Activated CD4-positive, alpha-beta T cell treated with anti-CD3 and anti-CD28 coated beads, Interleukin-2, amount 10 ng/mL, durations not matched to agents 7 days and 5 days (primary cell): ENCODE measurements at places on chromosomes 4 and X. TPM values are rescaled to one million over a fixed set of nuclear protein-coding genes. Genes with fewer than 3 reads are reported as not detected.

DNA sequence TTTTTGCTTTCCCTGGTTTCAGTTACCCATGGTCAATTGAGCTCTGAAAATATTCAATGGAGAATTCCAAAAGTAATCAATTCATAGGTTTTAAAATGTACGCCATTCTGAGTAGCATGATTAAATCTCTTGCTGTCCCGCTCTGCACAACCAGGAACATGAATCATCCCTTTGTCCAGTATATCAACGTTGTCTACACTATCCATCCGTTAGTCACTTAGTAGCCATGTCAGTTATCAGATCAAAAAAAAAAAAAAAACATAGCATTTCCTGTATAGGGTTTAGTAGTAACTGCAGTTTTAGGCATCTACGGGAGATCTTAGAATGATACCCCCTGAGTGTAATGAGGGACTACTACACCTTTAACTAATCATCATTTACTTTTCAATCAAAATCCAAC is 15.1 kb downstream of the LAMP2 start:
- DNase-seq: no peak

- no peak for DNase-seq
These were observed 12.8 kb upstream of the TMEM131L start for GRCh38 chr4:153453402-153453801.

- no peak for DNase-seq
These were observed 103.5 kb downstream of the GPR143 start for GRCh38 chrX:9662148-9662547.

DNA sequence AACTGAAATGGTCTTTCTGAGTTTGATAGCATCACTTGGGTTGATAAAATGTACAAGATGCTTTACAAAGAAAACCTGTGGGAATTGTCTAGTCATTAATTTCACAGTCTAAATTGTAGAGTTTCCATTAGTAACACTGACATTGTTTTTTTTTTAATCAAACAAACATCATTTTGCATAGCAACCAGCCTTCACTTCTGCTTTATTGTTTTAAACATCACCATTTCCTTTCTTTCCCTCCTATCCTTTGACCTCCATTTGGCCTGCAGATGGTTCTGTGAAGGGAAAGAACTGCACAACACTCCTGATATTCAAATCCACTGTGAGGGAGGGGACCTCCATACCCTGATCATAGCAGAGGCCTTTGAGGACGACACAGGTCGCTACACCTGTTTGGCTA is 171.1 kb downstream of the PALLD start:
- no peak for DNase-seq

- DNase-seq: no peak
These were observed 62.1 kb upstream of the SCOC start for GRCh38 chr4:140311257-140311835.

- DNase-seq: no peak
These were observed 17.3 kb downstream of the CPZ start for GRCh38 chr4:8609824-8610350.

DNA sequence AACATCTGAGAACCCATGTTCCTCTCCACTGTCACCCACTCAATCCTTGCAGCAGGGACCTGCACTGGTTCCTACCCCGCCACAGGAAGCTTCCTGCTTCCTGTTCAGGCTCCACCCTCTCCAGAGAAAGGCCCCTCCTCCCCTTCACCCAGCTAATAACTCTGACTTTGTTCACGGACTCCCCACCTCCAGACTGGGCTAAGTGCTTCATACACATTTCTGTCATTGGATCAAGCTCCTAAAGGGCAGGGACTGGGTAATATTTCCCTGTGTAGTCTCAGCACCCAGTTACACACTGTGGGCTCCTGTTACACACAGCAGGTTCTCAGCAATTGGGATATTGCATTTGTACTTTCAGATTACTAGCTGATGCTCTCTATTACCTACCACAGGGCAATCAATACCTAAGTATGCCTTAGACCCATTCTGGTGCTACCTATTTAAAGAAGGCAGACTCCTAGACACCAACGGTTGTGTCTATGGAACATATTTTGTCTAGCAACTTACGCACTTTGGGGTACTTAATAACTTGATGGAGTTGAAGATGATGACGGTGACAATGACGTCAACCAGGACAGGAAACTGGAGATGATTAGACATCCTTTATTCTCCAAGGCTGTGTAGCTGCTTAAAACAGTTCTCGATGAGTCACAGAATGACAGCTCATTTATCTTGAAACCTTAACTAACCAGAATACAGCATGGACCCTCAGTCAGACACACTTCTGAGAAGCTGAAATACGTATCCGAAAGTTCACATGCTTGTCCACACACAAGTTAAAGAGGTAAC is 58.1 kb downstream of the MAML3 start:
- peak; percentile 67 for DNase-seq

DNA sequence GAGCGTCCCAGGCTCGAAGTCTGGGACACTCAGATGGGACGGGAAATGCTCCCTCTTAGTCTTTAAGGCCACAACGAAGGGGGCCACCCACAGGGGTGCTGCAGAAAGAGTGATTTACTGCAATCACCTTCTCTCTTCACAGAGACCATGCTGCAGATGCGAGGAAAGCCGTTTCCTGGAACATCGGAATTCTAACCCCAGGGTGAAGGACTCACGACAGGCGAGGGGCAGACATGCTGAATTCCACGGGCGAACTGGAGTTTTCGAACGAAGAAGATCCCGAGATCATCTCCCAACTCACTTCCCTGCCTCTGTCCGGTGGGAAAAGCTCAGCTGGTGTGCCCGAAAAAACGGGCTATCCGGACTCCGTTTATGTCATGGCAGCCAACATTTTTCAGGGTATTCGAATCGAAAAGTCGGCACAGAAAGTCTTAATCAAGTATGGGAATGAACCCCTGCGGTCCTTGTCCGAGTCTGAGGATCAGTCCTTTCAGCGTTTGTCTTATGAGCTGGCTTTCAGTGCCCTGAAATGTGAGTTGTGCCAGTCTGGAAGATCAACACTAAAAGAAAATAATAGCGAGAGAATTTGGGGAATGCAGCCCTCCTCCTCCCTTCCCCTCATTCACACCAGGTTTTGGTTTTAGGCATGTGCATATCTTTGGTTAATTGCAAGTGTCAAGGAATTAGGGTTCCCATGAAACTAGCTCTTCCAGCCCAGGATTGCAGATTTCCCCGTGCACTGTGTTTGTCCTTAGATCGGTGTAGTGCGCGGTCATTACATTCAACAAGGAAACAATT is 905 bp downstream of the NSUN7 start:
- no peak for DNase-seq

DNA sequence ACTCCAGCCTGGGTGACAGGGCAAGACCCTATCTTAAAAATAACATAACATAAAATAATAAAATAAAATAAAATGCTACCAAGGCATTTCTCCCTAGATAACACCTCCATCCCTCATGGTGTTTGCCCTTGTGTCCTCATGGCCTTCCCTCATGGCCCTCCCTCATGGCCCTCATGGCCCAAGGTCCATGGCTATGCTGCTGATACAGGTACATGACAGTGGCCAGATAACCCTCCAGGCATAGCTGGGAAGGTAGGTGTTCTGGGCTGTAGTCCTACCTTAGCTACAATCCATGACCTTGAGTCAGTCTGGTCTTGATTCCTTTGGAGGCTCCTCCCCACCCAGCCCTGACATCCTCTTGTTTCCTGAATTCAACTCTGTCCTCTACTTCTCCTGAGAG is 75.2 kb downstream of the PJA1 start:
- no peak for DNase-seq

GRCh38 chr4:102390438-102390837 is 45.2 kb upstream of the SLC39A8 start:
- no peak for DNase-seq

GRCh38 chr4:69092190-69092589 is 4.1 kb upstream of the UGT2B7 start:
- DNase-seq: no peak

- DNase-seq: peak; percentile 40
These were observed 13.3 kb downstream of the OFD1 start for GRCh38 chrX:13747836-13748235.

GRCh38 chr4:24764345-24764744 is 31.0 kb upstream of the SOD3 start:
- DNase-seq: no peak

- no peak for DNase-seq
These were observed 28.2 kb downstream of the IL13RA1 start for GRCh38 chrX:118755633-118756032.

DNA sequence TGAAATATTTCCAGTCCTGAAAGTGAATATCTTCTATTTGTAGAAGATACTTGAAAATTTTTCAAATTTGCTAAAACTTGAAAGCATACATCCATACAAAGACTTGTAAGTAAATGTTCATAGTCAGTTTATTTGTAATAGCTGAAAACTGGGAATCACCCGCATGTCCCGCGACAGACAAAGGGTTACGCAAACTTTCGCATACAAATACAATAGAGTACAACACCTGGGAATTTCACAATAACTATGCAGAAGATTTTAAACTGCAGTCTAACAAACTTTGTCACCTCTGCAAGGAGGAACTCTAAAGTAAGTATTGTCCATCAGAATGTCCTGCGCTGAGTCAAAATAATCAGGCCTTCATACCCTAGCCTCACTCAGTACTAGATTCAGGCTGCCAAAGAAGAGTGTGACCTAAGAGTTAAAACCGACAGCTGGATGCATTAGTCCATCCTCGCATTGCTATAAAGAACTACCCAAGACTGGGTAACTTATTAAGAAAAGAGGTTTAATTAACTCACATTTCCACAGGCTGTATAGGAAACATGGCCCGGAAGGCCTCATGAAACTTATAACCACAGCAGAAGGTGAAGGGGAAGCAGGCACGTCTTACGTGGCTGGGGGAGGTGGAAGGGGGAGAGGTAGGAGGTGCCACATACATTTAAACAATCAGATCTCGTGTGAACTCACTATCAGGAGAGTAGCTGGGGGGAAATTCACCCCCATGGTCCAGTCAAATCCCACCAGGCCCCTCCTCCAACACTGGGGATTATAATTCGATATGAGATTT is 60.4 kb downstream of the MMRN1 start:
- DNase-seq: no peak

- DNase-seq: no peak
These were observed 187.8 kb downstream of the MID1IP1 start for GRCh38 chrX:38989076-38989475.

DNA sequence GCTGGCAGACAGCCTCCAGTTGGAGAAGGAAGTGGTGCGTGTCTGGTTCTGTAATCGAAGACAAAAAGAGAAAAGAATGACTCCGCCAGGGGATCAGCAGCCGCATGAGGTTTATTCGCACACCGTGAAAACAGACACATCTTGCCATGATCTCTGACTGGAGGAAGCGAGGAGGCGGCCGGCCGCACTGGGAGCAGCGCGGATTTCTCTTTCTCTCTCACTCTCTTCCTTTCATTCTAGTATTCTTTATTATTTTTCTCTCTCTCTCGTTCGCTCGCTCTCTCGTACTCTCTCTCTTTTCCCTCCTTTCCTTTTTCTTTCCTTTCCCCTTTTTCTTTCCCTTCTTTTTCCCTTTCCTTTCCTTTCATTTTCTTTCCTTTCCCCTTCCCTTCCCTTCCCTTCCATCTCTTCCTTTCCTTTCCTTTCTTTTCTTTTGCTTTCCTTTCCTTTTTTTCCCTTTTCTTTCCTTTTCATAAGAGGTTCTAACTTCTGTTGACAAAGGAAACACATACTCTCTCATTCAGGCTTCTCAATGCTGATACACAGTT is 1.2 kb downstream of the POU3F4 start:
- DNase-seq: no peak

- DNase-seq: no peak
These were observed 20.0 kb downstream of the FAM53A start for GRCh38 chr4:1664141-1664540.

DNA sequence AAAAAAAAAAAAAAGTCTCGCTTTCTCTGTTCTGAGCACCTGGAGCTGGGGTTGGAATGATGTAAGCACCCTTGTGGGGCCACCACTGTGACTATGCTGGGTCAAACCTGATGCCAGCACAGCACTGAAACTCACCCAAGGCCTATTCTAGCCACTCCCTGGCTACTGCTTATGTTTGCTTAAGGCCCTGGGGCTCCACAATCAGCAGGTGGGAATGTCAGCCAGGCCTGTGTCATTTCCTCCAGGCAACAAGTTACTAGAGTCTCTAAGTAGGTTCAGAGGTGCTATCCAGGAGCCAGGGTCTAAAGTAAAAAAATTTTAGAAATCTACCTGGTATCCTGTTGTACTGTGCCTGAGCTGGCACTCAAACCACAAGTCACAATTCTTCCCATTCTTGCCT is 1306.8 kb downstream of the STIM2 start:
- no peak for DNase-seq

GRCh38 chrX:102765809-102766208 is 45.3 kb downstream of the GPRASP3 start:
- DNase-seq: no peak

MXRA5 gene
- not detected for total RNA-seq

- no peak for DNase-seq
These were observed 328.0 kb downstream of the RAPGEF2 start for GRCh38 chr4:159430896-159431295.

GRCh38 chrX:9644335-9644734 is 121.3 kb downstream of the GPR143 start:
- DNase-seq: peak; percentile 57

GLRA2 gene
- not detected for total RNA-seq

GRCh38 chr4:112519689-112520597 is 4.0 kb upstream of the NEUROG2 start:
- no peak for DNase-seq

- no peak for DNase-seq
These were observed 52.3 kb downstream of the LGI2 start for GRCh38 chr4:24978291-24979075.

GRCh38 chrX:154511761-154512160 is 4.3 kb downstream of the FAM3A start:
- DNase-seq: no peak

- no peak for DNase-seq
These were observed 665 bp downstream of the PSMD10 start for GRCh38 chrX:108090491-108091263.

DNA sequence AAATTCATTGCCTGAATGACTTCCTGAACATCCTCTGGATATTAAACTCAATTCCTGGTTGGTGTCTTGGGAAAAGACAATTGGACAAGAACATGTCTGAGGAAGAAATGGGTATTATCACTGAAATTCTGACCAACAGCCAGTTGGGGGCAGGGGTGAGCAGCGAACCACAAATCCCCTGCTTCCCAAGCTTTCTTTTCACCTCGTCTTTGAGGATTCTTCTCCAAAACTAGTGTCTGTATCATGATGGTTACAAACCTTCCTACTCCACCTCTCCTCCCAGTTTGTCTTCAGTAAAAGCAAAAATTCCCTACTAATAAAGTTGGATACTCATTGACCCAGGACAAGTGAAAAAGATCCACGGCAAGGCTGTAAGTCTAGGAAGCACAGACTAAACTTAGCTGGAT is 48.3 kb upstream of the WDR1 start:
- DNase-seq: no peak

DNA sequence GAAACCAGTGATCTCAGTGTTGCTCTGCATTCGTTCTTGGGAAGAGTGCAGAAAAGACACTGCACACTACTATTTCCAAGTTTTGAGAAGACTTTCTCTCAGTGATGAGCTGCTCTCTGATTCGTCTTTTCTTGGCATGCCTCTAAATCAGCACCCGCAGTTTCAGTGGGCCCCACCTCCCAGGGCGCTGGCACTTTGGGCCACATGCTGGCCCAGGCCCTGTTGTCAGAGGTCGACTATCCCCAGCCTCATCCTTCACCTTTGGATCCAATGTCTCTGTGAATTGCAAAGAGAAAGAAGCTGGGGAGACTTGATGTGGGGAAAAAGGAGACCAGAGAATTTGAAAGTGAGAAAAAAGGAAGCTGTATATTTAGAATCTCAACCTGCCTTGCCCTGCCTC is 644.1 kb upstream of the PITX2 start:
- no peak for DNase-seq
